ENCODE measurements at places on chromosomes 11 and 22.
A peak's percentile ranks its signal among the peaks of the same experiment; 100 is the strongest.

- no peak for DNase-seq
Measured at GRCh38 chr11:77876045-77876444, 55.1 kb downstream of the AAMDC start.

DNA sequence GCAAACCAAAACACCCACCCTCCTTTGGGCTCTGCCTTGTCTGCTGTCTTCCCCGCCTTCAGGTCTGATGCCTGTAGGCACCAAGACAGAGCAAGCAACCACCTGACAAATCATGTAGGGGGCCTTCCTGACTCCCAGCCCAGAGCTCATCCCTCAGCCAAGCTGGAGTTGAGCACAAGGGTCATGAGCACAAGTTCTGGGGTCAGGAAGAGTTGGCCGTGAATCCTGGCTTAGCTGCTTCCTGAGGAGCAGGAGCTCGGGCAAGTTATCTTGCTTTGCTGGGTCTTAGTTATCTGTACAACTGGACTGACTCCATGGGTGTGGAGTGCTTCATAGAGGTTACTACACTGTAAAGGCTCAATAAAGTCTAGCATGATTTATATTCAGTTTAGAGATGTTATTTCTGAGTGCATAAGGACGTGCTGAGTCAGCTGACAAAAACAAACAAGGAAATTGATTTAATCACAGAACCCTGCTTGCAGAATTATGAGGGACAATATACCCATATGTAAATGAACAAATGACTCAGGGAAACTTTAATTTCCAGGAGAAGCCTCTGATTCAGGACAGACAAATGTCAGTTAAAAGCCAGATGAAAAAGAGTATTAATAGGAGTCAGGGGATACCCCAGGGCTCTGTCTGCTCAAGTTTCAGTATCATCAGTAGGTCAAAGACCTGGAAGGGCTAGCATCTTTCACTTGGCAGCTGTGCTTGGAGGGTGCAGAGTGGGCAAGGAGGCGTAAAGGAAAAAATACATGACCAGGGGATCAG, 15.0 kb upstream of the APOA1 start:
- DNase-seq = no peak

GRCh38 chr11:43555816-43556611, 124.5 kb upstream of the HSD17B12 start:
- peak; percentile 75 for DNase-seq

DNA sequence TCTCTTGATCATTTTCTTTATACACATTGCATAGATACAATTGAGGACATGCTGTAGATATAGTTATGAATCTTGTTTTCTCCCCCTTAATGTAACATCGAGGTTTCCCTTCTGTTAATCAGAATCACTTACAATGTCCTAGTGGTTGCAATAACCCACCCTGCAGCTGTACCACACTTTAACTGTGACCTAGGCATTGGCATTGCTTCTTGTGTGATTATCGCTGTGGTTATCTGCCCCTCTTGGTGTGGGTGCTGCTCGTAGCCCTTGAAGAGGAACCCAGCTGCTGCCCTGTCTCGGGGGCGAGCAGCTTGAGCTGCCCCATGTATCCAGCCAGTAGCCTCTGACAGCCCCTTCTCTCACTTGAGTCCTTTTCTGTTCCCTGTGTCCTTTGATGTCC, 1.5 kb downstream of the DGAT2 start:
- no peak for DNase-seq

DNA sequence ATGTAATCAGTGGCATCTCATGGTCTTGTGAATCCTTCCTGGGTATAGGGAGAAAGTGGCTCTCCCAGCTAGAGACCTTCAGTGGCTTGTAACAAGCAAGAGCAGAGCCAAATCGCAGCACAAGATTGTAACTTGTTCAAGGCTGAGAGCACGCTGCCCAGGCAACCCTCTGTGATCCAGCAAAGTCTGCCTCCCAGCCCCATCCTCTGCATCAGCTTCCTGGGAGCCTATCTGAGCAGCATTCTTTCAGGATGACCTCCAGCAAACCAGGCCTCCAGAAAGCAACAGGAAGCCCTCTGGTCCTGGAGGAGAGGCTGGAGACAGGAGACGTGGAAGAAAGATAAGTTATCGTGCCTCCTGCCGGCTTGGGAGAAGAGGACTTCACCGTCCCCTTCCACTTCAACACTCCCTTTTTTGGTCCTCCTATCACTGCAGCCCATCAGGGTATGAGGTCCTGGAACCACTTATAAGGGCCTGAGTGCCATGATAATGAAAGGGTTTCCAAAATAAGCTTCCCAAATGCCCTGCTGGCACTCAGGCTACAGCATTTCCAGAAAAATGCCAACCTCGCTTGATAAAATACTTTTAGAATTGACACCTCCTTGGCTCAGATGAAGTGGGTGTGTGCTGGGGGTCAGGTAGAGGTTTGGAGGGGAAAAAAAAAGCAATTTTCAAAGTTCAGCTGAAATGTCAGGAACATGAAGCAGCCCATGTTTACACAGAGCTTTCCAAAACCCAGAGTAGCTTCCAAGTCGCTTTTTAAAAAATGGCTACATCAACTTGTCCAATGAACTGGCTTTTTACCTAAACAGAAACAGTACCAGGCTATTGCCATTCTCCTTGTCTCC, 80.2 kb downstream of the PLEKHA7 start:
- DNase-seq = no peak

- DNase-seq = no peak
Measured at GRCh38 chr22:39896313-39896996, 2.9 kb upstream of the ENTHD1 start.

DNA sequence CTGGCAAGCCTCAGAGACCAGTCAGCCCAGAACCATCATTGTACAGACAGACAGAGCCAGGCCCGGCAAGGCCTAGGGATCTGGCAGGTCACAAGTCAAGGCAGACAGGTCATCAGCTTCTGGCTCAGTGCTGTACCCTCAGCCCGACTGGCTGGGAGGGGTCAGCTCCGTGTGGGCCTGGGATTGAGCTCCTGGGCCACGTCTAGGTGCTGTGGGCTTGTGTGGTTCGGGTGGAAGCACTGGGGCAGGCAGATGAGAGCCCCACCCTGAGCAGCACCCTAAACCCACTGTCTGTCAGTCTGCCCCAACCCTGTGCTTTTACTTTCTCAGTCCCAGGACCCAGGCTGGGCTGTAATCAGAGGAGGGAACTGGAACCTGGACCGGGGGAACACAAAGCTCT, 26.9 kb upstream of the P2RY2 start:
- no peak for DNase-seq

GRCh38 chr11:35945137-35945518, 1.3 kb downstream of the LDLRAD3 start:
- no peak for DNase-seq

DNA sequence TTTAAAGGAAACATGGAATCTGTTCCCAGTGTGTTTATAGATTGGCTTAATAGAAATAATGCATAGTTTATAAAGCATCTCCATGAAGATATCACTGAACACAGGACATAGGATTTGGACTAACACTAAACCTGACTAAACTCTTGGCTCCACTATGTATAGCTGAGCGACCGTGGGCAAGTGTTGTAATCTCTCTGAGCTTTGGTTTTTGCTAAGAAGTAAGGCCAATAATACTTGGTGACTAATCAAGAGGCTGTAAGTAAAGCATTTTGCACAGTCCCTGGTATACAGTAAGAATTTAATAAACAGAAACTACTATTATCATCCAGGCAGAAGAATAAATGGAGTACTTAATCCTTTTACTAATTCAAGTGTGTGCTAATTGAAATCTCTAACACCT, 125.5 kb upstream of the MTMR2 start:
- no peak for DNase-seq

DNA sequence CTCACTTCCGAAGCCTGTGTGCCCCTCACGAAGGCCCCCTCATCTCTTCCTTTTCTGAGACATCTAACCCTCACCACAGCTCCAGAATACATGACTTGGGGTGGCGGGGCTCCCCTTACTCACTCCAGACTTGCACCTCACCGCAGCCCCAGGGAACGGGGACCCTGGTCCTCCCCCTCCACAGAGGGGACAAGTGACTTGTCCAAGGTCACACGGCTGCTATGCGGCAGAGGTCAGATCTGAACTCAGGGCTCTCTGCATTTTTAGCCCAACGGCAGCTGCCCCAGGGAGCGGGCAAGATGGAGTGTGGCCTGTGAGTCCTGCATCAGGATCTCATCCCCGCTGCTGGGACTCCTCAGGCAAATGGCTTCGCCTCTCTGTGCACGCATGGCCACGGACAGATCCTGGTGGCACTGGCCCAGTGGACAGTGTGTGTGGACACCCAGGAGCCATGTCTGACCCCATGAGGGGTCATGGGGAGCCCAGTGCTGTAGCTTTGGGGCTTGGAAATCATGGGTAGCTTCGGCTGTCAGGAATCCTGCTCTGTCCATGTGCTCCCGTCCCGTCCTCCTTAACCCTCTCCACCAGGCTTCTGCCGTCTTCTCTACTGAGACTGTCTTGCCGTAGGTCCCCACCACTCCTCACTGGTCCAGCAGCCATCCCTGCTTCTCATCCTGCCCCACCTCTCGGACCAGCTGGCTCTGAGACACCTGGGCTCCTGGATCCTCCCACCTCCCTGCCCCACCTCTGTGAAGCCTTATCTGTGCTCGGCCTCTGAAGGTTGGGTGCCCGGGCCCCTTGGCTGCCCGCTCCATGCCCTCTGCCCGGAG, 48.0 kb upstream of the CARS1 start:
- no peak for DNase-seq

GRCh38 chr11:72842126-72842525, 27.9 kb downstream of the ATG16L2 start:
- DNase-seq = no peak

Data from SHP77 (cell line).